Effector CD8-positive, alpha-beta T cell (primary cell): ENCODE measurements at places on chromosomes 2 and 18.

DNA sequence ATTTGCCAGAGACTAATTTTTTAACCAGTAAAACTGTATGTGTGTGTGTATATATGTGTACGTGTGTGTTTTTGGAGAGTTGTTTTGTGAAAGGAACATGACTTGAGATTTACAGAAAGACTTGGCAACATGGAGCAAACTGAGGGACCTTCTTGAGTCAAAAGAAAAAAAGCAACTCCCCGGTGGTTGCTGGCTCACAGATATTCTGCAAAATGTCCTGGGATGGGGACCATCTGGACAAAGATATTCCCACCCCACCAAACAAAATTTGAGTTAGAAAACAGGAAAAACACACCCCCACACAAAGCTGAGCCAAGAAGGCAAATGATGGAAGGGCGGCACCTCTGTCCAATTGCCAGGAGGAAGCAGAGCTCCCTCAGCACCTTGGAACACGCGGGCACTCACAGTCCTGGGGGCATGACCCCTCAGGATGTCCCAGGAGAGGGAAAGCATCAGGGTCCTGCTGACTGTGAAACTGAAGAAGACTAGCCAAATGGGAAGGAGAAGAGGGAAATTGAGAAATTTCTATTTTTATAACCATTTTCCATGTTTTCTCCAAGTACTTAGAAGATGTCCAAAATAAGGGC is 290.2 kb upstream of the ACVR2A start:
- DNase-seq, result no peak

DNA sequence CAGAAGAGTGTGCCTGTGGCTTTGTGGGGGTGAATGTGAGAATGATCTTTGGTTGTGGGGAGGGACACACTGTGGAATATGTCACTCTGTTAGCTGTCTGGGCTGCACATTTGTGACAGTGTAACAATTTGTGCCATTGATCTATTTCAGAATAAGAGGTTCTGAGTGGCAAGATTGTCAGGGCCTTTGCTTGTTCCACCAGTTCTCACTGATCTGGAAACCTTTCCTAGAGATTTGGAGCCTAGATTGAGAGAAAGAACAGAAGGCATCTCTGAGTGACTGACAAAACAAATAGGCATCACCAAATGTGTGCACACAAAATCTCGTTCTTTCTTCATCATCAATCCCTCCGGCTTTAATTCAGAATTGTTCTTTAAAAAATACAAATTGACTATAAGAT is 153.6 kb downstream of the KLHL29 start:
- no peak for DNase-seq

- no peak for DNase-seq
These were observed 57.4 kb downstream of the SP100 start for GRCh38 chr2:230473378-230473777.

GRCh38 chr2:217367464-217367863 is 507.6 kb upstream of the TNP1 start:
- no peak for DNase-seq

GRCh38 chr2:42069568-42069967 is 21.7 kb downstream of the PKDCC start:
- DNase-seq, result no peak

DNA sequence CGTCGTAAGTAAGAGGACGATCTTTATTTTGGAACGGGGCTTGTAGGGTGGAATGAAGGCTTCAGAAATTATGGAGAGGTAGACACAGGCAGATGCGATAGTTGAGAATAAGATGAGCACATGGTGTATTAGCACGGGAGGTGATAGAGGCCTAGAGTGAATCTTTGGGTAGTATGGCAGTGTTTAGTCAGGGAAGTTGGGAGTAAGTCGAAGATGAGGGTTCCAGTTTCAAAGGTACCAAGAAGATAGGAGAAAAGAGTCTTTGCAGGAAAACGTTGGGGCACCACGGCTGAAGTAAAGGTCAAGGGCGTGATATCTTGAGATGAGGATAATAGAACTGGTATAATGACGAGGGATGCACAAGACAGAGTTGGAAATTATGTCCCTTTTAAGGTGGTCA is 654 bp downstream of the PIK3C3 start:
- DNase-seq, result no peak
